H9 (cell line): ENCODE measurements at places on chromosomes 3 and 15. TPM values are rescaled to one million over a fixed set of nuclear protein-coding genes. Genes with fewer than 3 reads are reported as not detected.

The CTXND1 gene
- not detected in 2 replicates for total RNA-seq

The DGKG gene
- total RNA-seq = not detected in 2 replicates

The LRRC31 gene
- total RNA-seq = not detected in 2 replicates

The CYP8B1 gene
- not detected in 2 replicates for total RNA-seq

The OR5K2 gene
- not detected in 2 replicates for total RNA-seq

The TMCO5A gene
- not detected in 2 replicates for total RNA-seq

The COLQ gene
- 0.61 and 1.1 TPM in 2 replicates for total RNA-seq

- H3K36me3 ChIP-seq = peaks cover 18% of the 10 kb centered on the region
- H3K27me3 ChIP-seq = no peaks in the 10 kb centered on the region
- H3K27ac ChIP-seq = peak overlapping the region; percentile 66
Observed at GRCh38 chr3:60669636-60670035, 581.6 kb downstream of the FHIT start.

DNA sequence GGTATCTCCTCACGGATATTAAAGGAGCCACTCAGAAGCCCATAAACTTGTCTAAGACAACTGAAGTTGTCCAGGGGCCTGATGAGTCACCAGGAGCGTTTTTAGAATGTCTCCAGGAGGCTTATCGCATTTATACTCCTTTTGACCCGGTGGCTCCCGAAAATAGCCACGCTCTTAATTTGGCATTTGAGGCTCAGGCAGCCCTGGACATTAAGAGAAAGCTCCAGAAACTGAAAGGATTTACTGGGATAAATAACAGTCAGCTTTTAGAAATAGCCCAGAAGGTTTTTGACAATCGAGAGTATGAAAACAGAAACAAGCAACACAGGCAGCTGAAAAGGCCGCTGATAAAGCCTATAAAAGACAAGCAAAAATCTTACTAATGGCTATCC lies 4.1 kb downstream of the DET1 start:
- H3K27ac ChIP-seq = no peak overlapping the region
- H3K4me1 ChIP-seq = no peaks in the 10 kb centered on the region; the same call in 1 of the 2 replicates
- H3K27me3 ChIP-seq = no peaks in the 10 kb centered on the region
- DNase-seq = no peak
- H3K36me3 ChIP-seq = no peaks in the 10 kb centered on the region

- no peaks in the 10 kb centered on the region for H3K27me3 ChIP-seq
- peak; percentile 17 for DNase-seq
- H3K27ac ChIP-seq = no peak overlapping the region
- 0 out of 2 replicates have a peak, but pooled peaks cover 3% of the 10 kb centered on the region for H3K36me3 ChIP-seq
- no peaks in the 10 kb centered on the region for H3K4me1 ChIP-seq
Observed at GRCh38 chr3:133836497-133837158, 31.0 kb downstream of the SRPRB start.

DNA sequence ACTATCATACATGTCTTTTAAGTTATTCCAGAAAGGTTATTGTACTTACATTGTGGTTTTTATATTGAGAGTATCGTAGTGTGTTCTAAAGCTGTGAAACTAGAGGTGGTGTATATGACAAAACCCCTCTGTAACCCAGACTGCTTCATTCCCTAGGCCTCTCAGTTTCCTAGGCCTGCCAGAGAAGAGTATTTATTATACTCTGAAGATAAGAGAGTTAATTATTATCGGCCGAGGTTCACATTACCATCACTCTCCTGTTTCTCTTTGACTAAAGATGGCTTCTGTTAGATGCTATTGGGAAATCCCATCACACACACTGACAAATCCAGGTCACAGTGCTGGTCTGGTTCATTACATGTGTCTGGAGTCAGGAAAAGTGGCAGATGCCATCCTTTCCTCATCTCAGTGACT lies 20.5 kb downstream of the EXOSC7 start:
- H3K27ac ChIP-seq = no peak overlapping the region
- peaks cover 9% of the 10 kb centered on the region for H3K4me1 ChIP-seq
- H3K36me3 ChIP-seq = peaks cover 81% of the 10 kb centered on the region
- H3K27me3 ChIP-seq = no peaks in the 10 kb centered on the region
- no peak overlapping the region for H3K4me3 ChIP-seq
- no peak for DNase-seq

DNA sequence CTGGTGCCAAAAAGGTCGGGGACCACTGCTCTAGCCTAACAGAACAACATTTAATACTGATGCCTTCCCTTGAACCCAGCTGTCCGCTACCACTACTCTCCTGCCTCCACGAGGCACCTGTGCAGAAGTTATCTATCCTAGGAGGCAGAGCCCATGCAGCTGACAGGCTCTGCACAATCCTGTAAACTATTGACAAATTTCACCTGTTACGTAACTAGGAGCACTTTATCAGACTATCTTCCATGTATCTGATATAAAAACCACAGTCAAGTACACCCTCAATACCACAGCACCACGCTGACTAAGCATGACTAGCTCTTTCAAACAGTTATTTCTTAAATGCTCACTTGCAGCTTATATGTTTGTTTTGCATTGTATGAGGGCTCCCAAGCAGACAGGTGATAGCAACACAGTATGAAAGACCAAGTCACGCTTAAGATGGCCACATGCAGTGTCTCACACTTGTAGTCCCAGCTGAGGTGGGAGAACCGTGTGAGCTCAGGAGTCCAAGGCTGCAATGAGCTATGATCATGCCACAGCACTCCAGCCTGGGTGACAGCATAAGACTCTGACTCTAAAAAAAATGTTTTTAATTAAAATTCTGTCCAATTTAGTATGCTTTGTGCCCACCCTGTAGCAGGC lies 4.5 kb upstream of the IL17RC start:
- no peak overlapping the region for H3K27ac ChIP-seq
- H3K36me3 ChIP-seq = no peaks in the 10 kb centered on the region
- no peak overlapping the region for H3K4me3 ChIP-seq
- DNase-seq = no peak
- peaks cover 4% of the 10 kb centered on the region; the same call in 1 of the 2 replicates for H3K4me1 ChIP-seq

GRCh38 chr3:128369881-128370642 lies 96.6 kb downstream of the DNAJB8 start:
- 0 out of 2 replicates have a peak, but pooled peaks cover 5% of the 10 kb centered on the region for H3K36me3 ChIP-seq

DNA sequence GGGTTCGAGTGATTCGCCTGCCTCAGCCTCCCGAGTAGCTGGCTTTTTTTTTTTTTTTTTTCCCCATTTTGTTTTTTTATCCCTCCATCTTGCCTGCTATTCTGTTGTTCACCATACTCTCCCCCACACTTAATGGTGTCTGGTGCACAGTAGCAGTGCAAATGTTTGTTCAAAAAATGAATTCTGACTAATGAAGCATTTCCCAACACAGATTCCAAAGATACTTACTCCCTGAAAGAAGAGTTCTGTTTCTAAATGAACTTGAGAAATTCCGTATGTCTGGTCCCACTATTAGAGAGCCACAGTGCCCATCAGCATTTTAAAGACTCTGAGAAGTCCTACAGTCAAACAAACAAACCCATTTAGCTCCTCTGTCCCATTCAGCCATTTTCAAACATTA lies 9.5 kb downstream of the EDEM1 start:
- no peaks in the 10 kb centered on the region for H3K27me3 ChIP-seq
- H3K36me3 ChIP-seq = peaks cover 30% of the 10 kb centered on the region
- no peak overlapping the region for H3K4me3 ChIP-seq
- peak overlapping the region; percentile 94 for H3K27ac ChIP-seq
- DNase-seq = no peak

- H3K4me1 ChIP-seq = no peaks in the 10 kb centered on the region; the same call in 1 of the 2 replicates
Observed at GRCh38 chr3:38549957-38550840, 54.1 kb downstream of the EXOG start.

GRCh38 chr15:70068783-70069565 lies 28.7 kb downstream of the TLE3 start:
- H3K4me3 ChIP-seq = no peak overlapping the region
- H3K36me3 ChIP-seq = peaks cover 80% of the 10 kb centered on the region
- H3K27me3 ChIP-seq = no peaks in the 10 kb centered on the region
- no peaks in the 10 kb centered on the region for H3K4me1 ChIP-seq
- H3K27ac ChIP-seq = no peak overlapping the region

DNA sequence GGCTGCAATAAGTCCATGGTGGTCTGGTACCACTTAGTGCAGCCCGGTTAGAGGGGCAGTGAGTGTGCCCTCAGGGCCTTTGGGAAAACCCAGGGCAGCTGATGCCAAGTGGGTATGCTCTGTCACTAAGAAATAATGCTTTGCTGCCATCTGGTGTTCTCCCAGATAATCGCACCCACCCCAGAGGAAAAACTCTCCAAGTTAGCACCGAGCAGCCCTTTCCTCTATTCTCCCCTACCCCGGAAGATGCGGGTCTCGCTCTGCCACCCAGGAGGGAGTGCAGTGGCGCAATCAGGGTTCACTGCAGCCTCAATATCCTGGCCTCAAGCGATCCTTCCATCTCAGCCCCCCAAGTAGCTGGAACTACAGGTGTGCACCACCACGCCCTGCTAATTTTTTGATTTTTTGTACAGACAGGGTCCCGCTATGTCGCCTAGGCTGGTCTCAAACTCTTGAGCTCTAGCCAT lies 21.3 kb upstream of the DAPK2 start:
- peaks cover 15% of the 10 kb centered on the region for H3K36me3 ChIP-seq
- no peaks in the 10 kb centered on the region for H3K4me1 ChIP-seq
- peak; percentile 83 for DNase-seq
- no peak overlapping the region for H3K4me3 ChIP-seq
- H3K27ac ChIP-seq = no peak overlapping the region

DNA sequence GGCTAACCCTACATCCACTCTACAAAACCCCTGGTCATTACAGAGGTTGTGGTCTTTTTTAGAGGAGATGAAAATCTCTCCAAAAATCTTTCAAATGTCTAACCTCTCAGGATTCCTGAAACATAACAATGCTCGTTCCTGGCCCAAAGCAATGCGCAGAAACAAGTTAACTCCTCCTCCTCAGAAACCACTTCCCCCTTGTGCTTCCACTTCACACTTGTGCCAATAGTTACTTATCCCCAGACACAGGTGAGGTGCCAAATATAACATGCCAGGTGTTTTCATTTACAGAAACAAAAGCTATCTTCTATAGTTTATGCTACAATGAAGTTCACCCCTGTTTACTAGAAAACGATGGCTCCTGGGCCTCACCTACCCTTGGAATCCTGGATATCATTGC lies 6.2 kb downstream of the NDUFAF1 start:
- no peaks in the 10 kb centered on the region for H3K4me1 ChIP-seq
- H3K4me3 ChIP-seq = no peak overlapping the region
- H3K27me3 ChIP-seq = no peaks in the 10 kb centered on the region
- peaks cover 23% of the 10 kb centered on the region for H3K36me3 ChIP-seq
- no peak for DNase-seq
- H3K27ac ChIP-seq = no peak overlapping the region

GRCh38 chr15:100714034-100714748 lies 111.8 kb downstream of the ASB7 start:
- H3K36me3 ChIP-seq = peaks cover 16% of the 10 kb centered on the region
- no peak overlapping the region for H3K4me3 ChIP-seq
- H3K27ac ChIP-seq = no peak overlapping the region
- H3K4me1 ChIP-seq = no peaks in the 10 kb centered on the region
- no peaks in the 10 kb centered on the region for H3K27me3 ChIP-seq

- no peak overlapping the region for H3K4me3 ChIP-seq
- peaks cover 16% of the 10 kb centered on the region for H3K36me3 ChIP-seq
- no peaks in the 10 kb centered on the region for H3K4me1 ChIP-seq
- no peak overlapping the region for H3K27ac ChIP-seq
- H3K27me3 ChIP-seq = no peaks in the 10 kb centered on the region
Observed at GRCh38 chr15:49282366-49282765, 112.3 kb downstream of the GALK2 start.

- peaks cover 3% of the 10 kb centered on the region; the same call in 1 of the 3 replicates for H3K36me3 ChIP-seq
- no peaks in the 10 kb centered on the region; the same call in 1 of the 2 replicates for H3K4me1 ChIP-seq
Observed at GRCh38 chr3:116569611-116570010, 124.3 kb upstream of the LSAMP start.

DNA sequence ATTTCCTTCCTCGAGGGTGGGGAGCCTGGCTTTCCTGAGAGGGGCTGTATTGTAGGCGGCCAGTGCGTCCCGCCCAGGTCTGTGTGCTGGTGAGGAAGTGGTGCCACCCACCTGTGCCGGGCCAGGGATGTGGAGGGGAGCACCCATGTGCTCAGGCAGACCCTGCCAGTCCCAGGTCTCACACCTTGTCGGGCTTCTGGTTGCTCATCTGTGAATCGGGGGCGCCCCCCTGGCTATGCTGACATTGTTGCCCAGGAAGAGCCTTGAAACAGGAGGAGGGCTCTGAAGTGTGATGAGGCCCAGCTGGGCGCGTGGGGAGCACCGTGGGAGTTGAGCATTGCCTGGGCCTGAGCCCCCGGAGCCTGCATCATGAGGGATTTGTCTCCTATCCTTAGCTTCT lies 4.8 kb downstream of the FBLN2 start:
- no peaks in the 10 kb centered on the region; the same call in 1 of the 2 replicates for H3K27me3 ChIP-seq
- H3K4me3 ChIP-seq = no peak overlapping the region
- no peaks in the 10 kb centered on the region for H3K4me1 ChIP-seq
- no peak overlapping the region for H3K27ac ChIP-seq

DNA sequence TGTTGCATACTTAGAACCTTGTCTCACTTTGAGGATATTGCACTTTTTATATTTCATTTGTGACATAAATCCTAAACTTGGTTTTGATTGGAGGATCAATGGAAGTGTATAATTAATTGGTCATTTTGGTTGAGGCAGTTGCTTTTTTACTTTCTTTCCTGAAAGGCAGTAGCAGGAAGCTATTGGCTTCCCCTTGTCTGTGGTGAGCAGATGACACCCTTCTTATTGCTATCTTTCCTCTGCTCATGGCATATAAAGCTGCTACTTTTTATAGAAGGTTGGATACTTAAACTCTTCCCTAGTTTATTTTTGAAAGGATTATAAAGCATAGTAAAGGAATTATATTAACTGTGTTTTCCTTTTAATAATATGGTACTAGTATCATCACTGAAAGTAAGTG lies 28.6 kb downstream of the FAM98B start:
- H3K36me3 ChIP-seq = peaks cover 25% of the 10 kb centered on the region
- no peaks in the 10 kb centered on the region for H3K4me1 ChIP-seq
- no peaks in the 10 kb centered on the region for H3K27me3 ChIP-seq

GRCh38 chr3:50226888-50227389 lies 9.1 kb upstream of the GNAI2 start:
- H3K27me3 ChIP-seq = no peaks in the 10 kb centered on the region

DNA sequence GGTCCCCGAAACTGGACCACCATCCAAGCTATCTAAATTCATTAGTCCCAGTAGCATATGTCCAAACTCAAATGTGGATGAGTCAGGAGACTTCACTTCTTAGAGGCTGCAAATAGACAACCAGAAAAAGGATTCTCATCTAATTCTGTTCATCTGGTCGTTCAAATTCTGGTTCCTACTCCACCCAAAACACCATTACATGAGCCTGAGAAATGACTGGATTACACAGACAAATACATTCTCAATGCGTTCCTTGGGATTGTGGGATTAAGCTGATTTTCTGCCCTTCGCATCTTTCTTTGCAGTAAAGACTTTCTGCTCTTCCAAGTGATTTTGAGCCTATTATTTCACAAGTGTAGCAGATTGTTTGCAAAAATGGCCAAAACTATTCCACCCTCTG lies 472.3 kb upstream of the PROK2 start:
- no peak overlapping the region for H3K27ac ChIP-seq
- H3K4me3 ChIP-seq = no peak overlapping the region
- no peaks in the 10 kb centered on the region for H3K27me3 ChIP-seq
- H3K4me1 ChIP-seq = peaks cover 5% of the 10 kb centered on the region; the same call in 1 of the 2 replicates
- peaks cover 4% of the 10 kb centered on the region for H3K36me3 ChIP-seq

DNA sequence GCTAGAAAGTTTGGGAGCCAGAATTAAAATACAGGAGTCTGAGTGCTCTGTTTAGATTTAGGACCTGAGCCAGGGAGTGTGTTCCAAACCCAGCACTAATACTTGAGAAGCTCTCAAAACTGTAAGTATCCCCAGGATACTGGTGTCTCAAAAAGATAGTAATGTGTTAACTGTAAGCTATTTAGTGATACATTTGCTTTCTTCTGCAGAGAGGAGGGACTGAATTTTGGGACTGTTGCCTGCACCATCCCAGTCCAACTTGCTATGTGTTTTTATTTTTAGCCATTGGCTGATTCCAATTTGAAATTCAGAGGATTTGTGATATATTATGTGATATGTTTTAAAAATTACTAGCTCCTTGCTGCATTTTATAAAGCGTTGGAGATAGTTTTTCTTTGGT lies 31.5 kb downstream of the UBE2E1 start:
- H3K4me3 ChIP-seq = no peak overlapping the region
- H3K36me3 ChIP-seq = no peaks in the 10 kb centered on the region
- DNase-seq = no peak
- H3K27ac ChIP-seq = no peak overlapping the region
- no peaks in the 10 kb centered on the region for H3K4me1 ChIP-seq
